ENCODE measurements at places on chromosomes 5 and 9.

- no peak for DNase-seq
Observed at GRCh38 chr5:143066556-143067281, 296.5 kb downstream of the ARHGAP26 start.

DNA sequence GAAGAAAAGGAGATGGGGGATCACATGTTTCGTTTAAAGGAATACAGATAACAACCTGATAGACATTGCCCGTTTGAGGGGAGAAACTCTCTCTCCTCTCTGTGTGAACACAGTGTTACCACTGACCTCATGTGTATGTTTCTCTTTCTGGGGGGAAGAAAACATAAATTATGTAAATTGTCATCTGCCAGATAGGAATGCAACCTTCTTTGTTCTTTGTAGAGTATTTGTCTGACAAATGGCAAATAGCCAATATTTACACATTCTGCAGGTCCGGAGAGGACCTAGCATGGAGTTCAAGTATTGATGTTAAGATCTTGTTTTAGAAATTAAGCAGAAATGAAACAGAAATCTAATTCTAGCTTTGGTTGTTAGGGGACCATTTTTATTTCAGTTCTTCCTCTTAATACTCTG, 276.3 kb downstream of the SAXO1 start:
- no peak for DNase-seq

DNA sequence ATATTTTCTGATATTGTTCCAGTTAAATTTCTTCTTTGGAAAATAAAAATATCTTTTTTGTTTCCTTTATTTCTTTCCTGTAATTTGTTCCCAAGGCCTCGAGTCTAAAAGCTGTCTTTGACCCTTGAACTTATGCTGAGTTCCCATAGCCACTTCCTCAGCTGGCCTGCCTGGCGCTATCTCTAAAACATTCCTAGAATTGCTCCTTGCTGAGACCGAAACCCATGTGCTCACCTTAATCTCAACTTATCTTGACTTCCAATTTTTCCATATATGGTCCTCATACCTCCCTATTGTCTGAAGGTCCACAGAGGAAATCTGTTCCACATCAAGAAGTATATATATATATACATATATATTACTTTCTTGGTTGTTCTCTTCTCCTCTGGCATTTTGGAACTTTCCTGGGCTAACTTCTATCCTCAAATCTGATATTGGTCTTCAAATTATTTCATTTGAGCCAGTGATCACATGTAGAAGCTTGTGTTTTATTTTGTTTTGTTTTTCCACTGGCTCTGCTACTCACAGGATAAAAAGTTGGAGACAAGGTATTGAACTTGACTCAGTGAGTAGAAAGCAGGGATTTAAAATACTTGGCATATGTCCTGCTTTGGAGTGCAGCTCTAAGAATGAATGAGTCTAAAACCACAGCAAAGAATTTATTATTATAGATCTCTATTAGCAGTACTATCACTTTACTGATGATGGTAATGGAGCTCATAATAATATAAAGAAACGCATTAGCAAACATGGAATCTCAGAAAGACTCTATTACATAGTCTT, 45.2 kb downstream of the ENC1 start:
- DNase-seq = no peak

DNA sequence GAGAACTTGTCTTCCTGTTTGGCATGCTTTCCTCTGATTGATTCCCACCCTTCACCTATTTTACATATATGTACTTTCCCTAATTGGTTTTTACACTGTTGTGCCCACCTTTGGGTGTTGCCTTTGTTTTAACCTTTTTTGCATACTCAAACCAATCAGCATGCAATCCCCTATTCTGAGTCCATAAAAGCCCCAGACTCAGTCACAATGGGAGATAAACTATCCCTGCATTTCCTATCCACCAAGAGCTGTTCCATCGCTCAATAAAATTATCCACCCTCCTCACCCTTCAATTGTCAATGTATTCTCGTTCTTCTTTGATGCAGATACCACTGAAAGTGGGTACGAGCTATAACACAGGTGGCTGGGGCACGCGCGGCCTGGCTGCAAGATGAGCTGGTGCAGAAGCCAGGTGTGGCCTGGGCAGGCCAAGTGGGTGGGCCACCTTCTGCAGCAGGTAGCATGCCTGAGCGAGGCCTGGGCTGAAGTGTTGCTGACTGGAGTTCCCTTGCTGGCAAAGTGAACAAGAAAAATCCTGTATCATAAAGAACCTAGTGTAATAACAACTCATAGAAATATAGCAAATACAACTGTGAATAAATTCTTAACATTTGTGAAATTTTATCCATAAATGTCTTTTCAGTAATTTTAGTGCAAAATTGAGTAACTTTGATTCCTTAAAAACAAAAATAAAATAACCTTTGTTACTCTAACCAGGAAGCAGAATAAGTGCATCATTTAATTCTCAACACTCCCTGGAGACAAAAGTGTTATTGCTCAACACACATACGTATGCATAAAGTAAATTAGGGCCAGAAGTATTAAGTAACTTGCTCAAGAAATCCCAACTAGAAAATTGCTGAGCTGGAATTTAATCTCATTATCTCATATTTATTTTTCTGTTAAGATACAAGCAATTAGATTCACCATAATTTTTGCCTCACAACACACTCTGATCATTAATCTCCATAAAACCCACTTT, 685.3 kb upstream of the EDIL3 start:
- DNase-seq = no peak

DNA sequence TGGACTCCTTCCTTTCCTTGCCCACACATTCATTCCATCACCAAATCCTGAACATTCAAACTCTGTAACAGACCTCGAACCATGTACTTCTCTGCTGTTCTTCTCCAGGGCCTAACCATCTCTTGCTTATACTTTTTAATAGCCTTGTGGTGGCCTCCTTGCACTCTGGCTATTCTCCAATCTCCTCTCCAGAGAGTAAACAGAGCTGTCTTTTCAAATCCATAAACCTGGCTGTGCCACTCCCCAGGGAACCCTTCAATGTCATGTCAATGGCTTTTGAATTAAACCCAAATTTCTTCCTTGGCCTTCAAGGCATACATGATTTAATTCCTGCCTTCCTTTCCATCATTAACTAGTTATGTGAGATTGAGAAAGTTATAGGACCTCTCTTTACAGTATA, 277.6 kb upstream of the EFNA5 start:
- no peak for DNase-seq

DNA sequence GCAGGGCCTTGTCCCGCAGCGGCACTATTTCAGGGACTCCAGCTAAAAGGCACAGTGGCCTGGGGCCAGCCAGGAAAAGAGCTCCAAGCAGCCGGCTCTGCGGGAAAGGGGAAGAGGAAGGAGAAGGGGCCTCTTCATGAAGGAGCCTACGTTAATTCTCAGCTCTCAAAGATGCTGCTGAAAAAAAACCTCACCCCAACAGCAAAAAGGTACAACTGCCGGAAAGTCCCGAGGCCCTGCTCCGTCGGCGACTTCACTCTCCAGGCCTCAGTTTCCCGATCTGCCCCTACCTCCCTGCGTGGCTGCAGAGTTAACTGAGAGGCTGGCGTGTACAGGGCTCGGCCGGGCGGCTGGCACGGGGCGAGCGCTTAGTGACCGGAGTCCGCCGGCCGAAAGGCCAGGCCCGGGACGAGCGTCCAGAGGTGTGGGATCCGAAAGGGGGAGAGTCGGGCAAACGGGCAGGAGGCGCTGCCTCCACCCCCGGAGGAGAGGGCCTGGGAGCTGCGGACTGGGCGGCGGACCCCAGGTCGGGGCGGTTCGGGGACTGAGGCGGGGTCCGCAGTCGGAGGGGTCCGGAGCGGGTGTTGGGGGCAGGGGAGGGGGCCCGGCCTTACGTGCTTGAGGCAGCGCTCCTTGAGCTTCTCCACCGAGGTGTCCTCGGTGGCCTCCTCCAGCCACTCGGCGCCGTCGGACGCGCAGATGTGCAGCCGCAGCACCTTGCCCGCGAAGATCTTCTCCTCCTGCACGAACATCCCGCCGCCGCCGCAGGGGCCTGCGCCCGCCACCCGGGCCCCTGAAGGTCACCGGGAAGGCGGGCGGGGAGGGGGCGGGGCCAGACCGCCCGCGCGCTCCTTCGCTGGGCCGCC, 529 bp downstream of the UBAC1 start:
- DNase-seq = no peak

GRCh38 chr9:1238407-1238806, 188.2 kb downstream of the DMRT2 start:
- DNase-seq = no peak

GRCh38 chr5:23072179-23072578, 219.0 kb upstream of the CDH12 start:
- no peak for DNase-seq

GRCh38 chr5:180785121-180785781, 17.4 kb downstream of the MGAT1 start:
- DNase-seq = no peak

GRCh38 chr9:85508616-85509015, 233.1 kb downstream of the AGTPBP1 start:
- no peak for DNase-seq

DNA sequence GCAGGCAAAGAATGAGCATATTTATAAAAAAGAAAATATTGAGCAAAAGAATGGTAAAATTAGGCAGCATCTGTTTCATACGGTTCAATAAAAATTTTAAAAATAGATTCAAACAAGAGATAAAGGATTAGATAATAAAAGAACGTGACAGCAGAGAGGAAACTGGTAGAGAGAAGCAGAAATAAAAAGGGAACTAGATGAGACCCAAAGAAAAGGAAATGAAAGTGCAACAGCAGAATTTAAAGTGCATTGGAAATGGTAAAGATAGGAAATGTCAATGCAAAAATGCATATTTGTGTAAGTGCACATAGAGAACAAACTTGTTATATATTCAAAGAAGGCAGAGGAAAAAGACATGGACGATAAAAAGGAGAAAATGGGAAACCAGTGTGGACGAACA, 70.2 kb downstream of the SUSD1 start:
- no peak for DNase-seq

- DNase-seq = no peak
Observed at GRCh38 chr9:91958174-91958573, 8.1 kb upstream of the ROR2 start.
